ENCODE measurements at places on chromosomes 7 and 10.

DNA sequence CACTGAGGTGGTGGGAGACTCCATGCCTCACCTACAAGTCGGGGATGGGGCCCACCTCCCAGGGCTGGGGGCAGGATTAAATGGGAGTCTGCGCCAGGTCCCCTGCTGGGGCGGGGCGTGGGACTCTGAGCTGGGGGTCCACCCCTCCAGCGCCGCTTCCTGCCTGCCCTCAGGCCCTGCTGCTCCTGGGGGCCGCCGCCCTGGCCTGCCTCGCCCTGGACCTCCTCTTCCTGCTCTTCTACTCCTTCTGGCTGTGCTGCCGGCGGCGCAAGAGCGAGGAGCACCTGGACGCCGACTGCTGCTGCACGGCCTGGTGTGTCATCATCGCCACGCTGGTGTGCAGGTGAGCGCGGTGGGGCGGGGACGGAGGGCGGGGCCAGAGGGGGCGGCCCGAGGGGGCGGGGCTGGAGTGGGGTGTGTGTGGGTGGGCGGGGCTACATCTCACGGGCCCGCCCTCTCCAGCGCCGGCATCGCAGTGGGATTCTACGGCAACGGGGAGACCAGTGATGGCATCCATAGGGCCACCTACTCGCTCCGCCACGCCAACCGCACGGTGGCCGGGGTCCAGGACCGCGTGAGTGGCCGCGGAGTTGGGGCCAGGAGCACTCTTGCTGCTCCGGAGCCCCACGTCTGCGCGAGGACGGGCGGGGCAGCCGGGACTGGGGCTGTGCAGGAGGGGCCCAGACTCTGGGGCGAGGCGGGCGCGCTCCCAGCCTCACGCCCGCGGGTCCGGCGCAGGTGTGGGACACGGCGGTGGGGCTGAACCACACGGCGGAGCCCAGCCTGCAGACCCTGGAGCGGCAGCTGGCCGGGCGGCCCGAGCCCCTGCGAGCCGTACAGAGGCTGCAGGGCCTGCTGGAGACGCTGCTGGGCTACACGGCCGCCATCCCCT lies 15.1 kb downstream of the TTYH3 start:
- DNase-seq: no peak

DNA sequence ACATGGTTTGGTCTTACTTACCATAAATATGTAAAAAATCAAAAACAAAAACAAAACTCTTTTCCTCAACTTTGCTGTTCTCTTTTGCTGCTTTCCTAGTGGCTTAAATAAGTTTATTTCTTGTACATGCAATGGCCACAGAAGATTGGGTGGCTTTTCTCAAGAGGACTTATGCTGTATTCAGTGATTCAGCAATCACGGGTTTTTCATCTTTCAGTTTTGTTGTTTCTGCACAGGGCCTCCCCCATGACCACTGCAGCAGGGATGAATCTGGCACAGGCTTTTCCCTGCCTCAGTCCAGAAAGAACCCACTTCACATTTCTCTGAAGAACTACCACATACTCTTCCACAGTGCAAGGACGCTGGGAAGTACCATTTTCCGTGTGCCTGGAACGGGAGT lies 355.0 kb downstream of the RNLS start:
- DNase-seq: no peak

- DNase-seq: no peak
Measured at GRCh38 chr10:64733980-64734379, 1212.8 kb downstream of the REEP3 start.

GRCh38 chr10:79310911-79311573 lies 36.2 kb upstream of the PPIF start:
- DNase-seq: no peak

GRCh38 chr7:155412416-155413253 lies 45.3 kb upstream of the EN2 start:
- DNase-seq: peak; percentile 14

- no peak for DNase-seq
Measured at GRCh38 chr10:86346799-86347665, 19.6 kb downstream of the GRID1 start.

GRCh38 chr10:78751716-78752115 lies 317.1 kb upstream of the ZMIZ1 start:
- no peak for DNase-seq

- DNase-seq: no peak
Measured at GRCh38 chr7:122975341-122975740, 20.2 kb downstream of the TAS2R16 start.

All from activated T-cell treated with anti-CD3 and anti-CD28 coated beads, Interleukin-2, amount 50 U/mL, for 4 hours (primary cell).